ENCODE measurements at places on chromosomes 5 and 9. TPM values are rescaled to one million over a fixed set of nuclear protein-coding genes. Genes with fewer than 3 reads are reported as not detected.

DNA sequence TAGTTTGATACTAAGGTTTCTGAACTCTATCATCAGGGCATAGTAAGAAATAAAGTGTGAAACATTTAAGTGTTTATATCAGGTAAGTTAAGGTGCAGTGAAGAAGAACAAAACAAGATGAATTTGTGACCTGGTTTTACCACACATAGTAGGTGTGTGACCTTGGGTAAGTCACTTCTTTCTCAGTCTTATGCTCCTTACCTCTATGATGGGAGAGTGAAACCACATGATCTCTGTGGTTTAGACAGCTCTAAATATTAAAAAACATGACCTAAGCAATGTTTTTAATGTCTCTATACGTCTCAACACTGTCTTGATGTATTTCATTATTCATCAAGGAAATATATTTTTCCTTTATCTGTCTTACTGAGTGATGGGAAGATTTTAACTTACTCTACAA lies 629.6 kb upstream of the DMAC1 start:
- DNase-seq: no peak

- DNase-seq: no peak
Measured at GRCh38 chr5:11166923-11167322, 405.9 kb upstream of the DAP start.

DNA sequence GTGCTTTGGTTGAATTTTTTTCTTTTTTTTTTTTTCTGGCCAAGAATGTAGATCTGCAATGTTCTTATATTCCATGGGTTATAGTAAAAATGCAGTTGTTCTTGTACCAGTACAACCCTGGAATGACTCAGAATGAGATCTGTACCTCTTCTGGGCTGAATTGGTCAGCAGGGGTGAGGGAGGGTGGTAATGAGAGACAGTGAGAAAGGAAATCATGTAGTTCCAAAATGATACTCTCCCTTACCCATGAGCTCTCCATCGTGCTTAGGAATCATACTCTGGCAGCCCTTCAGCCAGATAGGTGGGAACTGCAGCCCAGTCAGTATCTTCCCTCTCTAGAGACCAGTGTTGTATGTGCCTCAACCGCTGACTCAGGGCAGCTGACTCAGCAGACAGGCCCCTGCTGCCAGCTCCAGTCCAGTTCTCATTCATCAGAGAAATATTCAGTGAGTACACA lies 2.1 kb upstream of the GLIS3 start:
- peak; percentile 85 for DNase-seq

DNA sequence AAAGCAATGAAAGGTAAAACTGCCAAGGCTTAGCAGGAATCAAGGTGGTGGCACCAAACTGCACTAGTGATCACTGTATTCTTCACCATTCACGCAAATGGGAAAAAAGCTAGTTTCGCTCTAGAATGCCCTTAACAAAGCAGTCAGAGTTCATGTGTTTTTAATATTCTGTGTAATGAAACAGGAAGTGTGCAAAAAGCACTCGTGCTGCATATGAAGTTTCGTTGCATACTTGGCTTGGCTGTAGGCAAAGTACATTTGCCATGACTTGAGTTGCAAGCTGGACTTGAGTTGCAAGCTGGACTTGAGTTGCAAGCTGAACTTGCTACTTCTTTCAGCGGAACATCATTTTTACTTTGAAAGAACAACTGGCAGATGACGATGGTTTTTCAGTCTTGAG lies 55.4 kb downstream of the FOXI1 start:
- no peak for DNase-seq

GRCh38 chr9:131264231-131264630 lies 12.1 kb downstream of the FAM78A start:
- DNase-seq: peak; percentile 79

GRCh38 chr9:33447799-33448553 lies 583 bp upstream of the AQP3 start:
- no peak for DNase-seq

DNA sequence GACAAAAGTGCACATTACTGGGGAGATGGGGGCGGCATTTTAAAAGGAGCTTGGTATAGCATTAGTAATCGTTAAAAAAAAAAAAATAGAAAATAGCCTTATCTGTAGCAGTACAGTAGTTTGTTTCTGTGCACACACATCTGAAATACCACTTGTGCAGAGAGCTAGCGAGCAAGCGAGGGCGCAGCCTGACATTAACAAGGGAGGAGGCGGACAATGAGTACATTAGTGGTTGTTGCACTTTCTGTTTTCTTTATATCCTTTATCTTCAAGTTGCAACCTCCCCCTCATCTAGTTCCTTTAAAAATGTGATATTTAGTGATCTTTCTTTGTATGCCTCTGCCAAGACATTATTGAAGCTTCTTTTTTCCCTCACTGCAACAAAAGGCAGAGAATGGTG lies 880 bp upstream of the PTPDC1 start:
- DNase-seq: no peak

DNA sequence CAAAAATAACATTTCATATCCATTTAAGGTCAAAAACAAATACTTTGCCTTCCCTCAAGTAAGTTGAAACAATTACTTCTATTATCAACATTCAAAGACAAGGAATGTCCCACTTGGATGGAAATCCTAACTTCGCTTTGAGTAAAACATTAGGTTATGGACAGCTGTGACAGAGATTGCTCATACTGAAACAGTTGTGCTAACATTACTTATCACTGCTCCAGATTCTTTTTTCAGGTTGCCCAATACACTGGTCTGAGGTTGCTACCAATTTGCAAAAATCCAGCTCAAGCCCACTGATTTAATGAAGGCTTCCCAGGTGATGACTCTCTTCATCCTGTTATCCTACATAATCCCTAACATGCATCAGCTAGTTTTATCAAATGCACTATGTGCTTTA lies 98.3 kb downstream of the UBAP2 start:
- no peak for DNase-seq

DNA sequence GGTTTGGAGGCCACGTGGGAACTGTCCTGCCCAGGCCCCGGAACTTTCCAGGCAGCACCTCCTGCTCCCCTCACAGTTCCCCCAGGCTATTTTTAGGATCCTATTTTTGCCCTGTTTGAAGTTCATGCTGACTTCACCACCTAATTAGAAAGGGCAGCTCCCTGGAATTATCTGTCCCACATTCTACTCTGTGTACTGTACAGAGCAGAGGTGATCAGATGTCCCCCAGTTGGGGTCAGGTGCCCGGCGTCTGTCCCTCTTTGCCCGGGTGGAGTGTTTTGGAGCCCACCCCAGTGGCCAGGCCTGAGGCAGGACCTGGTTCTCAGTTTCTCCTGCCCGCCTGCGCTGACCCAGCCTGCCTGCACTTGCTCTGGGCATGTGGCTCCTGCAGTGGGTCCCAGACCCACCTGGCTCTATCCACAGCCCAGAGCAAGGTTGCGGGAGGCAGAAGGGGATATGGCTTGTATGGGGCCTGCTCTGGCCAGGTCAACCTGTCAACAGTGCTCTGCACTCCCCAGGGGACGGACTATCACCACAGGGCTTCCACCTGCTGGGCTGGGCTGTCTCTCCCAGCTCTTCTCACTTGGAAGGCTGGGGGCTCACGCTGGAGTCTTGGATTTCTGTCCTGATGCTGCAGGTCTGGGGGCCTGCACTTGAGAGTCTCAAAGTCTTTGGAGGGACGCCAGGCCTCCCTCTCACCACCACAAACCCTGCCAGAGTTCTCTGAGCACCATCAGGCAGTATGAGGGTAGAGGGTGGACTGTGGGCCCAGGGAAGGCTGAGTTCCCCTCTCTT lies 268.3 kb downstream of the GADD45G start:
- DNase-seq: peak; percentile 67

DNA sequence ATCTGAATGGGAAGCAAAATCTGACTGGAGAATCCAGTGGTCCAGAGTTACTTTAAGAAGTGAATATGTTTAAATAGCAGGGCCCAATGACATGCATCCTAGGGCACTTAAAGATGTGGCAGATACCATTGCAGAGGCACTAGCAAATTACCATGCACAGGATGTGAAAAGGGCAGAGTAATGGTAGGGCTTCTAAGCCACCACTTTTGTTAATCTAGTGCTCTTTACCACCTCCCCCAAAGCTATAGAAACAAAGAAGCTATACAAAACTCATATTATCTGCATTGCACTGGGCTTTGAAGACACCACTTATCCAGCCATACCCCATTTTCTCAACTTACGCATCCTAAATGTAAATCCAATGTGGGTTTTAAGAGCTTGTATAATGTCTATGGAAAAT lies 81.2 kb downstream of the ZCCHC7 start:
- no peak for DNase-seq

GRCh38 chr9:101309139-101309538 lies 75.7 kb downstream of the BAAT start:
- no peak for DNase-seq

DNA sequence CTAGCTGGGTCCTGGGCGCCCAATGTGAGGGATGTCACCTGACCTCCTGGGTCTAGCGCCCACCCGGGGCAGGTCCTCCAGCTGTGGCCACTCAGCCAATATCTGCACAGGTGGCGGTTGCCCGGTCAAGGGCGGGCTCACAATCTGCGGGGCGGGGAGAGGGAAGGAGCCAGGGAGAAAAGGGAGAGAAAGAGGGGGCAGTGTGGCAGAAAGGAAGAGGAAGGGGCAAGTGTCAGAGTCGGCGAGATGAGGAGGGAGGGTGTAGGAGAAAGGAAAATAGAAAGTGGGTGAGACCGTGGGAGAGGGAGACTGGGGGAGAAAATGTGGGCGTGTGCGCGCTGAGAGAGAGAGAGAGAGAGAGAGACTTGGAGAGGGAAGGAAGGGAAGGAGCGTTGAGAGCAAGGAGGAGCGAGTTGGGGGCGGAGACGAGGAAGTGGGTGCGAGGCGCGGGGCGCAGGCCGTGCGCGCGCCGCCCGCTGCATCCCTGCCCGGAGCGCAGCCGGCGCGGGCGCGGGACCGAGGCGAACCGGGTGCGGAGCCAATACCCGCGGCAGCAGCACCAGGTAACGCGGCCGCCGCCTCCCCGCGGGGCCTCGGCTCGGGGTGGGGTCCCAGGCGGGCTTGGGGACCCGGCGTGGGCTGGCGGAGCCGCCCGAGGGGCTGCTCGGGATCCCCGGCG lies at the start of gene HRH2:
HRH2 (plus strand) TSS at position 479 of the 679 bp plus-strand sequence. CDS start 25,163 bp downstream, outside the sequence.
- DNase-seq: peak; percentile 45

The TRPM3 gene
- polyA plus RNA-seq: 0.38 TPM

DNA sequence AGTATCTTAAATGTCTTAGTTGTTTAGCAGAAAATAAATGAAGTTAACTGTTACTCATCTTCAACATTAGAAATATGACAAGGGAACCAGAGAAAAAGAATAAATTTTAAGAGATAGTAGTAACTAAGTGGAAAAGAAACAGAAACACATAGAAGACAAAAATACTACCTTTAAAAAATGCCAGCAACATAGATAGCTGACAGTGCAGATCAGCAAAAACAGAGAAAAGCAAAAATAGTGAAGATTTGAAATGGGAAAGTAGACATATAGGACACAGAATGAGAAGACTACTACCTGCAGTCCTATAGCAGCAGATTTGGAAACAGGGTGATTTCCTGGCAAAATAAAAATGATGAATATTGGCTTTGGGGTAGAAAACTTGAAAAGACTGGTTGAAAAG lies 48.5 kb downstream of the ICE1 start:
- no peak for DNase-seq

DNA sequence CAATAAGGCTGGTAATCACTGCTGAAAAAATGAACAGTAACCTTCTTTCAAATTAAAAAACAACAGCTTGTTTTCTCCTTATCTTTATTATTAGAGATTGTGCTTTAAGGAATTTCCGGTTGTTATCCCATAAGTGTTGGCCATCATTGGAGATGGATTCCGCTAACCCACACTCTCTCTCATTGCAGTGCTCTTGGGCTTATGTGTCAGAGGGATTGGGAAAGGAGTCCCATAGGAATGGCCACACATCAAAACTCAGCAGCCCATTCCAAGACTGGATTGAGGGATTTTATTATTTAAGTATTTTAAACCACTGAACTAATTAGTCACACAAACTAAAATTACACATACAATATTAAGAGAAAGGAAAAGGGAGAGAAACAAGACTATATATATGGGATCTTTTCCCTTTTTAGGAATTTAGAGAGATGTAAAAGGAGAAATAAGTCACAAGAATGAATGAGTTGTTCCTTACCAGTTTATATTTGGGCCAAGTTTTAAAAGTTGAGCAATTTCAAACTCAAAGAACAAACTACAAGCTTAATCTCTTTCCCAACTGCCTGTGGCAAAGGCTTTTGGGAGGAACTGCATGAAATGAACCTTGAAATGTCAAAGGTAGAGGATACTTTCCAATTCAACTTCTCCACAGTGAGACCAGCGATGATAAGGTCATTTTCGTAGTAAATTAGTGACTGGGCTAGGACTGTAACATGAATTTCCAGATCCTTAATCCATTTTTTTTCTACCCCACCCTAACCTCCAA lies 2.4 kb downstream of the SPINK6 start:
- no peak for DNase-seq

DNA sequence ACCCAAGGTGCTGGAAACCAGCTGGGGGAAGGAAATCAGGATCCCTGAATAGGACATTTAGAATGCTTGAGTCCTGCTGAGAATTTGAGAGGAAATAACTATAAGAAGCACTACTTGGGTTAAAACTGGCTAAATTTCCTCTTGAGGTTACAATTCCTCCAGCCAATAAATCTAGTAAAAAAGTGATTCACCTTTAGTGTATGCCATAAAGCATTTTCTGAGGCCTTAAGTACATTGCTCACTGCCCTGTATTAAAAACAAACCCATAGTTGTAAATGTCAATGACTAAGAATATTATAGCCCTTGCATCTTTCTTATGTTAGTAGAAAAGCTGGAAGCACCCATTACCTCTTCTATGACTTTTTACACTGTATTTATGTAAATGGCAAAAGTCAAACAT lies 634.7 kb upstream of the ARRDC3 start:
- DNase-seq: no peak

DNA sequence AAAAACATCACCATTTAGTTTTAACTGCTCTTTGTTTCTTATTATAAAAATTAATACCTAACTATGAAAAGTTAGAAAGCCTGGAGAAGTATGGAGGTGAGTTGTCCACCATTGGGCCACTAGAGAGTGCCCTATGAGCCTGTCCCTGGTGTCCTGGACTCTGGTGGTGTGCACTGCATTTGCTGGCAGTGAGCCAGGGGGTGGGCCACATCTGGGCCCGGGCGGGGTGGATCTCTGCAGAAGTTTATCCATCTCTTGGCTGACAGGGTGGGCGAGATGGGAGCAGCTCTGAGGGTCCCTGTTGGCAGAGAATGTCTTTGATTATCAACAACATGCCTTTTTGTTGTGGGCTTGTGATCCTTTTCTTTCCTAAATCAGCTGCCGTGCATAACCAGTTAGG lies 8.2 kb downstream of the TENT4A start:
- DNase-seq: no peak

The SGCD gene
- polyA plus RNA-seq: 23.2 TPM

GRCh38 chr9:109027176-109027575 lies 13.9 kb upstream of the CTNNAL1 start:
- DNase-seq: peak; percentile 64
